Omental fat pad (tissue), 4 donors: ENCODE measurements at places on chromosomes 12 and 14.

- DNase-seq, result no peak
Observed at GRCh38 chr14:77714926-77715325, 7.0 kb downstream of the SLIRP start.

DNA sequence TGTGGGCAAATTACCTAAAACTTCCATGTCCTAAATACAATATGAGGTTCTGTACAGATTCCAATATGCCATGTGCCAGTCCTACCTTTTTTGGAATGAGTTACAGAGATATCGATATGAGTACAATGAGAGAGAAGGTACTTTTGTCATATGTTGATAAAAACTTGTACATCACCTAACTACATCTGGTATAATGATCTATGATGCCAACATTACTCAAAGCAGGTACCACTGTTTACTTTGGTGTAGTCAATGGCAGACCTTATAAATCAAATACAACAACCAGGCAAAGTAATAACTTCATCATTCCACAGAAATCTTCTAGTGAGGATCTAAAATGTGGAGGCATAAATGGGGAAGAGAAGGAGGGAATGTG, 12.7 kb downstream of the TEP1 start:
- no peak for DNase-seq

GRCh38 chr14:55604900-55605418, 25.0 kb downstream of the KTN1 start:
- no peak for DNase-seq

DNA sequence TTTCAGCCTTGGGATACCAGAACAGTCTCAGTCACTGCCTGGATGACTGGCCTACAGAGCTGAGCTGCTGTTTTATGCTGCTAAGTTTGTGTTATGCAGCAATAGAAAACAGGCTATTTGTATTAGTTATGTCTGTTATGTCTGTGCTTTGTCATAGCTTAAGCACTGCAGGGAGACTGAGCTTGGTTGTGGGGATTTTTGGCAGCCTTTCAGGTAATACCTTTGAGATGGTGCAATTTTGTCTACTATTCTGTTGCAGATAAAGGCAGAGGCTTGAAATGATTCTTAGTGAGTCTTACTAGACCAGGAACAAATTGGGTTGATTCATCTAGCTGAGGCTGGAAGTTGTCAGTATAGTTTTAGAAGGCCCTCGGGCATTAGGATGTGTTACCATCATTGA, 201.3 kb upstream of the RBM19 start:
- no peak for DNase-seq

GRCh38 chr14:22563987-22564386, 25.0 kb downstream of the DAD1 start:
- no peak for DNase-seq

DNA sequence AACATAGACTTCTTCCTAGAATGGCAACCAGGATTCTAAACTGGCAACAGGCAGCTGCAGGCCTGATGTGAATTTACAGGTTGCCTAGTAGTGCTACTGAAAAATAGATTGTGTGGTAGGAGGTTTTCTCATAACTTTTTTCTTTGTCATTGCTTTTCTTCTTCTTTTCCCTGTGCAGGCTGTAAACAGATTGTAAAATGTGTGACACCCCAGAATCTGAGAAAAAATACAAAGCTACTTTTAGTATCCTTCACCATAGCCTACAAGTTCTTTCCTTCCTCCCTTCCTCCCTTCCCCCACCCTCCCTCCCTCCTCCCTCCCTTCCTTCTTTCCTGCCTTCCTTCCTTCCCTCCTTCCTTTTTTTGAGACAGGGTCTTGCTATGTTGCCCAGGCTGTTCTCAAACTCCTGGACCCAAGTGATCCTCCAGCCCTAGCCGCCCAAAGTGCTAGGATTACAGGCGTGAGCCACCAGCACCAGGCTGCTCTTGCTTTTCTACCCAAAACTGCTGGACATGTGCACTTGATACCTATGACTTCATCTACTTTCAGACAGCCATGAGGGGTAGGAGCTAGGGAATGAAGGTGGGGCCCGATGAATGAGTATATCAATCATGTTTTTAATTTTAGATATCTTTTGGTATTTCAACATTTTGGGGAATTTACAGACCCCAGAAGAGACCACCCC, 114.2 kb upstream of the EEA1 start:
- DNase-seq, result no peak

- no peak for DNase-seq
Observed at GRCh38 chr14:69268763-69269162, 8.8 kb downstream of the GALNT16 start.

GRCh38 chr14:63573581-63573980, 30.4 kb upstream of the PPP2R5E start:
- DNase-seq, result no peak

GRCh38 chr12:90939382-90939781, 15.6 kb downstream of the CCER1 start:
- no peak for DNase-seq
